ENCODE measurements at places on chromosomes 4 and X.

GRCh38 chr4:48649505-48649904, 130.6 kb downstream of the FRYL start:
- DNase-seq: no peak

DNA sequence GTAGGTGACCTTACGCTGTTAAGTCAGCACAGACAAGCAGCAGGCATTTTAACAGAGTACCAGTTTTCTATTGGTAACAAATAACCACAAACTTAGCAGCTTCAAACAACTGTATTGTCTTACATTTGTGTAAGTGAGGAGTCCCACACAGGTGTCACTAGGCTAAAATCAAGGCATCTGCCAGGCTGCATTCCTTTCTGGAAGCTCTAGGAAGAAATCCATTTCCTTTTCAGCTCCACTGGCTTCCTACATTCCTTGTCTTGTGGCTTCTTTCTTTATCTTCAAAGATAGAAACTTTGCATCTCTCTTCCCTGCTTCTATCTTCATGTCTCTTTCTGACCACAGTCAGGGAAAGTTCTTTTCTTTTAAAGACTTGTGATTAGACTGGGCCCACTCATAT, 139.9 kb downstream of the TMEM144 start:
- DNase-seq: no peak

DNA sequence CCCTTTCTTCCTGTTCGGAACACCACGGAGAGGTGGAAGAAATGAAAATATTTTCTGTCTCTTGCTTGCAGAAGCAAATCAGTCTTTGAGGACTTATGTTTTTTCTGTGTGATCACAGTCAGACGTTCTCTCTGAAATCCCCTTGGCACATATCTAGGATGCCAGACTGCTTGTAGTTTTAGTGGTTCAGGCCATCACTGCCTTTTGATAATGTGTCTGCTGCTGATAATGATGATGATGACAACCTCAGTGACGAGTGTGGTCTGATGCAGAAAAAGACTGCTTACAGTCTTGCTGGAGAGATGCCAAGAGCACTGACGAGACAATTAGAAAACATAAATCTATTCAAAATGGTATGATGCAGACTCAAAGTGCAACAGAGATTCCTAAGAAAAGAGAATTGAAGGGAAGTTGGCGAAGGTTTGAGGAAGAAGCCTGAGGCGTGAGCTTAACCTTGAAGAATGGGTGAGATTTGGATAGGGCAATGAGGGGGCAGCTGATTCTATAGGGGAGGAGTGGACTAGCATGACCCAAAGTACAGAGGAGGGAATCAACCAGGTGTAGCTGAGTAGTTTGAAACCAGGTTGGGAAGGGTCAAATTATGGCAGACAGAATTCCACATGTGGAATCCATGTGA, 7.9 kb downstream of the RAB33A start:
- DNase-seq: no peak

- no peak for DNase-seq
Observed at GRCh38 chr4:73750730-73751129, 10.4 kb downstream of the CXCL8 start.

DNA sequence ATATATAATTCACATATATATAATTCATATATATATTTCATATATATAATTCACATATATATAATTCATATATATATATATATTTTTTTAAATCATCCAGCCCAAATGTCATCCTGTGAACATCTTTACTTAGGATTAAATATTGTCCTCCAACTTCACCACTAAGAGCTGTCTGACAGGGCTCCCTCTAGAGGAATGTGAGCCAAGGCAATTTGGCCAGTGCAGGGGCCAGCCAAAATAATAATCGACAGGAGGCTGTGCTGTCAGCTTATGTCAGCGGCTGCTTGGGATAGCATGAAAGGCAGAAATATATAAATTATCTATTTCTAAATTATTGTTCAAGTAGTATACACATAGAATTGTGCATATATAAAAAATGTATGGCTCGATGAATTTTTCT, 29.5 kb downstream of the EGFL6 start:
- no peak for DNase-seq

DNA sequence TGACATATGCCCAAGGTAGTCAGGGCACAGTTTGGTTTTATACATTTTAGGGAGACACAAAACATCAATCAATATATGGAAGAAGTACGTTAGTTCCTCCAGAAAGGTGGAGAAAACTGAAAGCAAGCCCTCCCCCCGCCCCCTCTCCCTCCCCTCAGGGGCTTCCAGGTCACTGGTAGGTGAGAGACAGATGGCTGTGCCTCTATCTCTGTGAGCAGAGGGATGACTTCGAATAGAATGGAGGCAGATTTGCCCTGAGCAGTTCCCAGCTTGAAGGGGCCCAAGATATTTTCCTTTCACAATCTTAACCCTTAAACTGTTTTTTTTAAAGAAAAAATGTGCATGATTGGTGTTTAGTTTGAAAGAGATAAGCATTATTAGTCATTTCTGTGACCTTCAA, 114.0 kb downstream of the PCDH10 start:
- DNase-seq: no peak

DNA sequence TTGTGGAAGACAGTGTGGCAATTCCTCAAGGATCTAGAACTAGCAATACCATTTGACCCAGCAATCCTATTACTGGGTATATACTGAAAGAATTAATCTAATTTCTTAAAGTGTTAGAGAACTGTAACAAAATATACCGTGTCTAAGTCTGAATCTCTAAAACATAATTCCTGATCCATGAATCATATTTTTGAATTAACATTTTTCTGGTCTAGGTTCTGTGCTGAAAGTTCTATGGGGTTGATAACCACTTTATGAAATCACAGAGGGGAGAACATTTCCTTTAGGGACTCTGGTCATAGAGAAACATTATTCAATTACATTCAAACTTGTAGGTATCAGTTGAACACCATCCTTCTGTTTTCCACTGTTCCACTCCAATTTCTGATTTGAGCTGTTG, 91.9 kb upstream of the ETNPPL start:
- DNase-seq: no peak

- no peak for DNase-seq
Observed at GRCh38 chr4:185921583-185922555, 109.9 kb upstream of the SORBS2 start.

GRCh38 chr4:98387345-98388026, 126.3 kb downstream of the RAP1GDS1 start:
- no peak for DNase-seq

- peak; percentile 88 for DNase-seq
Observed at GRCh38 chr4:3830774-3831528, 64.8 kb downstream of the ADRA2C start.

- no peak for DNase-seq
Observed at GRCh38 chrX:131763674-131764073, 219.8 kb downstream of the OR13H1 start.

- DNase-seq: no peak
Observed at GRCh38 chrX:21932292-21933002, 8.1 kb upstream of the SMS start.

DNA sequence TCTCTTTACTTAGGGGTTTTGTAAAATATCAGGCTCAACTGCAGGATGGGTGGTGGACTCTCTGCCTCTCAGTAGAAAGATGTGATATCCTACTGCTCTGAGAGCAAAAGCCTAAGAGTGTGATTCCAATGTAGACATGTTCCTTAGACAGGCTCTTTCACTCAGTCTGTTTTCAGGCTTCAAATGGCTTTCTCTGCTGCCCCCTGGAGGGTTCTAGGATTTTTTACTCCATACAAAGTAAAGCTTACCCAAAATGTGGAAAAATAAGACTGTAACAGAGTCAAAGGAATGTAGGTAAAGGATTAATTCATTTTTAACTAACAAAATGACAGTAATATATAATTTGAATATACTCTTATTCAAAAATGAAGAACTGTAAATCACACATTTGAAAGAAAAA, 32.1 kb downstream of the ZGRF1 start:
- peak; percentile 21 for DNase-seq

DNA sequence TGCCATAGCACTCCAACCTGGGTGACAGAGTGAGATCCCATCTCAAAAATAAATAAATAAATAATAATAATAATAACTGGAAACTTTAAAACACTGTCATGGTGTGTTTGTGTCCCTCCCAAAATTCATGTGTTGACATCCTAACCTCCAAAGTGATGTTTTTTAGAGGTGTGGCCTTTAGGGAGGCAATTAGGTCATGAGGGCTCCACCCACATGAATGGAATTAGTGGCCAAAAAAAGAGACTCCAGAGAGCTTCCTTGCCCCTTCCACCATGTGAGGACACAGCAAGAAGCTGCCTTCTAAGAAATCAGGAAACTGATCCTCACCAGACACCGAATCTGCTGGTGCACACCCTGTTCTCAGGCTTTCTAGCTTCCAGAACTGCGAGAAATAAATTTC, 23.8 kb upstream of the RAPGEF2 start:
- DNase-seq: no peak

- no peak for DNase-seq
Observed at GRCh38 chr4:144579411-144580030, 66.4 kb upstream of the HHIP start.

- DNase-seq: no peak
Observed at GRCh38 chrX:74438764-74439163, 17.5 kb downstream of the SLC16A2 start.

GRCh38 chr4:153346563-153346962, 2.1 kb downstream of the MND1 start:
- no peak for DNase-seq

DNA sequence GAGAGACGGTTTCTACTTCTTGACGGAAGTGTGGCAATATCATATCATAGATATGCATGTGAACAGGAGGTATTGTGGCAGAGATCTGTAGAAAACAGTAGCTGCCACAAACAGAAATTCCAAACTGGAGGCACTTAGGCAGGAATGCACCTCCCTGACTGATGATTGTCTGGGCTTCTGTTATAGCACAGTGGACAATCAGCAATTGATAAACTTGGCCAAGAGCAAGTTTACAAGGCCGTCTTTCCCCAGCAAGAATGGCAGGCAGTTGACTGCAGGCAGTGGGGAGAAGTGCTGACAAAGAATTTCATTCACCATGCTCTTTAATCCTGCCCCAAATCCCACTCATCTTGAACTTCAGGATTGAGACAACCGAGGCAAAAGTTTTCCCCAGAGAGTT, 114.4 kb upstream of the STOX2 start:
- DNase-seq: no peak

GRCh38 chr4:42690537-42690936, 33.6 kb upstream of the ATP8A1 start:
- DNase-seq: no peak
